K562 (cell line): ENCODE measurements at places on chromosomes 13 and 19. TPM values are rescaled to one million over a fixed set of nuclear protein-coding genes. Genes with fewer than 3 reads are reported as not detected.

The MUC16 gene
- total RNA-seq, result not detected in 2 replicates

The FARP1 gene
- total RNA-seq, result 0.29 and 0.45 TPM in 2 replicates

DNA sequence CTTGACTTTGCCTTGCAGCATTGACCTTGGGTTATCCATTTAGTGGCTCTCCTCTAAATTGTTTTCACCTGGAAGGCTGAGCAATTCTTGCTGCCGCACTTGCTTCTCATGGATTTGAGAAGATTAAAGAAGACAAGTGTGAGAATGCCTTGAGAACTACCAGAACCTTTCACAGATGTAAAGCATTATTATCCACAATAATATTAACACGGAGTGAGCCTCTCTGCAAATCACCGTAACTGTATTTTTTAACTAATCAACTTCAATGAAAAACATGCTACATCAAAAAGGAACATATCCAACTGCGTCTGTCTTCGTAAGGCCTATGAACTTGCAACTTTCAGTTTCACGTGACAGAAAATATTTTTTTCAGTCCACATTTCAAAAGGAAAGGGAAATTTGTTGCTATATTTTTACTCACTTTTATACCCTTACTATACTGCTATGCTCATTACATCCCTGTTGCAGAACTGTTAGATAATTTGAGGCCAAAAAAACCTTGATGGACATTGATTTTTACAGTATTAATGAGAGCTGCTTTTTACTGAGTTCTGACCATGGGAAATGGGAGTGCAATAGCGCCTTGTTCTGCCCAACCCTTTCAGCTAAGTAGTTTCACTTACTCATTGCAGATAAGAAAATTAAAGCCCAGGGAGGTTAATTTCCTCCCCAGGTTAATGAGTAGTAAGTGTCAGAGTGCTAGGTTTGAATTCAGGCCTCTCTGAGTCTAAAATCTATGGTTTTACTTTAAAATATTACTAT lies 93.8 kb upstream of the RAP2A start:
- H3K4me1 ChIP-seq, result peaks cover 12% of the 10 kb centered on the region; the same call in 2 of the 3 replicates
- no peak overlapping the region for H3K27ac ChIP-seq
- H3K36me3 ChIP-seq, result peaks cover 12% of the 10 kb centered on the region; the same call in 1 of the 3 replicates
- no peaks in the 10 kb centered on the region for H3K27me3 ChIP-seq

DNA sequence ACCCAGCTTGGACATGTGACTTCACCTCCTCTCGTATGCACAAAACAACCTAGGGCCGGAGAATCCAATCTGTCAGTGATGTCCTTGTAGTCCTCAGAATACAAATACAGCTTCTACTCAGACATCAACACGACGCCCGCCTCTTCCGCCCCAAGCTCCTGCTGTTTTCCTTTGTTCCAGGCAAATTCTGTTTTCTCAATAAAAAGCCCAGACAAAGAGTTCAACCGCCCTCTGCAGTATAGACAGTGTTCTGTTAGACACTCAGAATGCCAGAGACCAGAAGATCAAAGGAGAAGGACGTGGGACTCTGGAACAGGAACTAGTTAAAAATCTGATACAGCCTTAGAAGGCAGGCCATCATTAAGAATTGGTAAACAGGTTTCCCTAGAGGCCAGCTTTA lies 42.0 kb upstream of the GGACT start:
- no peak overlapping the region for H3K4me3 ChIP-seq
- H3K4me1 ChIP-seq, result no peaks in the 10 kb centered on the region
- peaks cover 34% of the 10 kb centered on the region; the same call in 1 of the 3 replicates for H3K36me3 ChIP-seq
- DNase-seq, result no peak
- H3K27ac ChIP-seq, result no peak overlapping the region

DNA sequence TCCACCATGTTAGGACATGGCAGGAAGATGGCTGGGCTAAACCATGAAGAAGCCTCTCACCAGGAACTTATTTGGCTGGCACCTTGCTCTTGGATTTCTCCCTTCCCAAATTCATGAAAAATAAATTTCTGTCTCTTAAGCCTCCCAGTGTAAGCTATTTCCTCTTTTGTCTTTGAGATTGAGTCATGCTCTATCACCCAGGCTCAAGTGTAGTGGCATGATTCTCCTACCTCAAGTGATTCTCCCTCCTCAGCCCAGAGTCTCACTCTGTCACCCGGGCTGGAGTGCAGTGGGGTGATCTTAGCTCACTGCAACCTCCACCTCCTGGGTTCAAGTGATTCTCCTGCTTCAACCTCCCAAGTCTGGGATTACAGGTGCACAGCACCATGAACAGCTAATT lies 12.6 kb downstream of the ZNF888 start:
- peaks cover 75% of the 10 kb centered on the region for H3K36me3 ChIP-seq
- no peak for DNase-seq
- H3K4me1 ChIP-seq, result no peaks in the 10 kb centered on the region
- no peak overlapping the region for H3K27ac ChIP-seq
- H3K27me3 ChIP-seq, result no peaks in the 10 kb centered on the region
- H3K4me3 ChIP-seq, result no peak overlapping the region

- H3K27ac ChIP-seq, result no peak overlapping the region
- no peak overlapping the region for H3K4me3 ChIP-seq
- peaks cover 5% of the 10 kb centered on the region; the same call in 1 of the 2 replicates for H3K27me3 ChIP-seq
- H3K36me3 ChIP-seq, result no peaks in the 10 kb centered on the region
- no peak for DNase-seq
Measured at GRCh38 chr13:33355201-33355895, 69.8 kb upstream of the STARD13 start.

- peaks cover 68% of the 10 kb centered on the region for H3K36me3 ChIP-seq
- H3K4me3 ChIP-seq, result no peak overlapping the region
- no peak overlapping the region for H3K27ac ChIP-seq
- peaks cover 6% of the 10 kb centered on the region; the same call in 2 of the 3 replicates for H3K4me1 ChIP-seq
- no peak for DNase-seq
Measured at GRCh38 chr19:14449321-14449720, 16.2 kb downstream of the PKN1 start.

DNA sequence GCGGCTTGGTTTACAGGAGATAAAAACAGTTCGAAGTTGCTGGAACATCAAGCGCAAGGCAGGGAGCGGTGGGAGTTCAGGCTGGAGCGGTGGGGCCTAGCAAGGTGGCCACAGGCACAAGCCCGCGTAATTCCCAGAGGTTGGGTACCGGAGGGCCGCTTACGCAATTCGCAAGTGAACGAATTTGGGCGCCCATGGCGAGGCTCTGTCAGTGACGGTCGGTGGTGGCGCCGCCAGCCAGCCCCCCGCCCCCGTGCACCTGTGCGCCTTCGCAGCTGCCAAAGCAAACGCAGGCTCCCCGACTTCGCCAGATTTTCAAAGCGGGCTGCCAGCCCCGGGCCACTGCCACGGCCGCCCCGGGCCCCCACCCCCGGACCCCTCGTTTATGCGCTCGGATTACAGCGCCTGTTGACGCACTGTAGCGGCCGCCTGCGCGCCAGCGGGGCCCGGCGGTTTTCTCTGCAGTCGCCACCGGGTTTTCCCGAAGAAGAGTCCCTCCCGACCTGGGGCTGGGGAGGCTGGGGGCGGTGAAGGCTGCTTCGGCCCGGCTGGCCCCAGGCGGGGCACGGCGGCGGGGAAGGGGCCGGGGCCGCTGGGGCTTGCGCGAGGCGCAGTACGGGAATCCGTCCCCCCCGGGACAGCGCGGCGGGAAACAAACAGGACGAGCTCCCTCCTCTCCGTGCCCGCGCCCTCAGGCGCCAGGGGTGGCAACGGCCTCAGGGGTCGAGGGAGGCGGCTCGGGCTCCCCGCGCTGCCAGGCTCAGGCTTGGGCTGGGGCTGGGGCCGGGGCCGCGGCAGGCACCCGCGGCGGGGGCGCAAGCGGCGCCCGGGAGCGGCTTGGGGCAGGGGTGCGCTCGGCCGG lies 709 bp downstream of the N4BP2L1 start:
- H3K36me3 ChIP-seq, result no peaks in the 10 kb centered on the region
- no peak overlapping the region for H3K27ac ChIP-seq
